Left lung (tissue), 14 donors: ENCODE measurements at places on chromosomes 16 and 17. TPM values are rescaled to one million over a fixed set of nuclear protein-coding genes. Genes with fewer than 3 reads are reported as not detected.

DNA sequence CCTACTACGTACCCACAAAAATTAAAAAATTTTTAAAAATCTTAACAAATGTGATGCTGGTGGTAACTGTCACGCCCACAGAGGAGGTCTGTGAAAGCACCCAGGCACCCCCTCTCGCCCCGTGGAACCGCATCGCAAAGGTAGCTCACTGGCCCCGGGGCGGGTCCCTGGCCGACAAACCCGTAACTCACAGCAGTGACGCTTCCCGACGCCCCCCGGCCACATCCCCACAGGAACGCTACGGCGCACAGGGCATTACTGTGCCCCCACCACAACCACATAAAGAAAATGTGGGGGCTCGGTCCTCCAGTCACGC, 366 bp downstream of the ANKS3 start:
- DNase-seq: peak; percentile 36

GRCh38 chr17:48543107-48543853, 1.6 kb downstream of the HOXB2 start:
- DNase-seq: peak; percentile 74

Gene TRPV2
- 97.7 TPM for total RNA-seq

Gene LRRC37A
- 1.7 TPM for total RNA-seq

GRCh38 chr17:83122834-83123233, 43.4 kb downstream of the METRNL start:
- no peak for DNase-seq

DNA sequence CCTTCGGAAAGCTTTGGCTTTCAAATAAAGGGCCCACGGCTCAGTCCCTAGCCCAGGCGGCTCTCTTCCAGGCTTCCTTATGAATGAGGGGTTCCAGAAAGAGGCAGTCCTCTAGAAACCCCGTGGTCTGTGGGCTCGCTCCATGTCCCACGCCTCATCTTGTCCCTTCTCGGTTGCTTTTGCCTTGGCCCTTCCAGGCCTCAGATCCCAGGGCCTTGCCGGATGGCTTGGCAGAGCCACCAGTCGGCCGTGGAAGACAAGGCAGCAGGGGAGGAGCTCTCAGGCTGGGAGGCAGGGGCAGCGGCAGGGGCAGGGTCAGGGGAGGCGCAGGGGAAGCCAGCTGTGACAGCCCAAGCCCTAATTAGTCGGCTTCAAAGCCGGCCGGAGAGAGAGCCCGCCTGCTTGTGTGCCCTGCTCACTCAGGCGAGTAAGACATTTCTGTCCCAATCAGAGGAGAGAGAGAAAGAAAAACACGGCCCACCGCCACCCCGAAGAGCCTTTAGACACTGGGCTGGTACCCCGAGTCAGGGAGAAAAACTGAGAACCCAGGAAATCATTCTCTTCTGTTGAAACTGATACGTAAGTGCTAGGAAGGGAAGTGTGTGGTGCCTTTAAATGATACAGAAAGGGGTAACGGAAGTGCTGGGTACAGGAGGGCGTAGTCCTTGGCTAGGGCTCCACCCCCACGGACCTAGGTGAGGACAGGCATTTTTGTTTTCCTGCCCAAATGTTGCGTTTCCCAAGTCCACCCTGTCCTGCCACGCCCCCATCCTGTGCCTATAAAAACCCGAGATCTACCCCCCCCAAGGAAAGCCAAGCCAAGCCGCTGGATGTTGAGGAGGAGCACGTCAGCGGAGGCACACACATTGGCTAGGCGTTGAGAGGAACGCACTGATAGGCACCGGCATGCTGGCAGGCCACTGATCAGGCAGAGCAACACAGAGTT, 27.8 kb upstream of the MEIOC start:
- peak; percentile 53 for DNase-seq

- no peak for DNase-seq
Observed at GRCh38 chr17:76481071-76481655, 13.8 kb downstream of the AANAT start.

Gene TNRC6A
- 40.6 TPM for total RNA-seq

Gene PTGES3L
- 0.65 TPM for total RNA-seq

DNA sequence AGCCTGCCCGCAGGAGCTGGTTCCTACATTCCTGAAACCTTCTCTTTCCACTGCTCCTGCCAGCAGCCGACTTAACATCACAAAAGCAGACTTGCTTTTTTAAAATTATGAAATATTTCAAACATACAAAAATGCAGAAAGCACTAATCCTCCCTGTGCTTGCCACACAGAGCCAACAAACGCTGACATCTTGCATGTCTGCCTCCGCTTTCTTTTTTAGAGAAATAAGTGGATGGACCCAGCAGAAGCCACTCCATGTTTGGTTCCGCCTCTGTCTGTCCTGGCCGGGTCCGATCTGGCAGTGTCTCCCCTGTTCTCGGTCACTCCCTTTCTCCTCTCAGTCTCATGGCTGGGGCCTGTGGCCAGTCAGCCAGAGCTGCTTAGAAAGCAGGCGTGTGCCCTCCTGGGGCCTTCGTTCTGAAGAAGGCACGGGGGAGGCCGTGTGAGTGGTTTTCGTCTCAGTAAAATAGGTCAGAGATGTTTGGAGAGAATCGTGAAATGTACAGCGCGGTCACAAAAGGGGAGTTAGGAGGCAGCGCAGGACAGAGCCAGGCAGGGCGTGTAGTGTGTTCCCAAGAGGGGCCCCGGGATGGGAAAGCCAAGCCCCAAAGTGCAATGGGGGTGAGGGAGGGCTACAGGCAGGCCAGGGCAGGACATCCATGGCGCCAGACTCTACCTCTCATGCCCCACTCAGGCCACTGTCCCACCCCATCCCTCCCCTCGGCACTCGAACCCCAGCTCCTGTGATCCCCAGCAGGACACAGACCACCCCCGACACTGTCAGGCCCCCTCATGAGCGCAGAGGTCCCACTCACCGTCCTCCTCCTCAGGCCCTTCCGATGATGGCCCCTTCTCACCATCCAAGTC, 23.2 kb downstream of the MXRA7 start:
- no peak for DNase-seq

Gene OR1A1
- not detected for total RNA-seq

GRCh38 chr16:59330019-59330670, 596.0 kb upstream of the GOT2 start:
- DNase-seq: no peak

- DNase-seq: peak; percentile 36
Observed at GRCh38 chr16:30786115-30786935, 680 bp downstream of the ZNF629 start.
